Activated T-cell treated with anti-CD3 and anti-CD28 coated beads, Interleukin-2, amount 50 U/mL, for 4 hours (primary cell): ENCODE measurements at places on chromosomes 6 and 20.

DNA sequence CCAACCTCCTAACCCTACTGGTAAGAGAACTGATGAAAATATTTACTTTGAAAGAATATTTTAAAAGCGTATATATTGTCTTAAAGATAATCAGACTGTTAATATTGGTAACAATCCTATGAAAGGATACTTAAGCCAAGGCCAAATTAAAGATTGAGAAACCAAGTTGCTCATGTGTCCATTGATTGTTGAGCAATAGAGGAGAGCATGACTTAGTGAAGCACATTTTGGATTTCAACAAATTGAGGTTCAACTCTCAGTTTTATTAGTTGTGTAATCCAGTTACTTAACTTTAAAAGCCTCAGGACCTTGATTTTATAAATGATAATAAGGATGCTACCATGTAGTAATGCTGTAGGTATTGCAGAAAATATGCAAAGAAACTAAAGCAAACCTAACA is 56.8 kb downstream of the PRL start:
- DNase-seq, result no peak

DNA sequence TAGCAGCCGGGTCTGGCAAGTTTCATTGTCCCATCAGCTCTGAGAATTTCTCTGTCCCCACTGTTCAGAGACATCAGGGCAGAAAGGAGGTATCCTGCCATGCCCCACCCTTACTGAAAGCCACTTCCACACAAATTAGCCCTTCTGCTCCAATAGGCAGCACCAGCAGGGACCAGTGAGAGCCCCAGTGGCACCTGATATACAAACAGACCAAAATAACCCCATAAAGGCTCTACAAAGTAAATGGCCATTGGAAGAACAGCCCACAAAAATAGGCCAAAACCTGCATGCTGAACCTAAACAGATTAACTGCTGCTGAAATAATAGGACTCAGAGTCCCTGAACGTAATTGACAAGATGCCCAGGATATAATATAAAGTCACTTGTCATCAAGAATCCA is 199.9 kb downstream of the TMEM200A start:
- DNase-seq, result no peak

DNA sequence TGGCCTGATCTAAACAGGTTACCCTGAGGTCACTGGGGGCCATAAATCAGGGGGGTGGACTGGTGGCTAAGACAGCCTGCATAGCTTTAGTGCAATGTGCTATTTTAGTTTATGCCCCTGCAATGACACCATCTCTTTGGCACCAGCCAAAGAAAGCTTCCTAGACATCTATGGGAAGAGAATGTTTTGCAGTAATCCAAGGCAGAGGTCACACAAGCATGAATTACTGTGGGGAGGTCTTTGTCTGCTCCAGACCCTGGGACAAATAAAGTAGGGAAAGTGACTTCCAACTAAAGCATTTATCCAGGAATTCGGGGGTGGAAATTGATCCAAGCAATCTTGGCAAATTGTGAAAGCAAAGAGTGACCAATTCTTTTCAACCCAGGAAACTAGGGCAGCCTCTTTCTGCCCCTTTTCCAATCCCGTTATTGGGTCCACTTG is 5.3 kb downstream of the RIPOR2 start:
- no peak for DNase-seq

- no peak for DNase-seq
These were observed 1.2 kb downstream of the LAMA5 start for GRCh38 chr20:62365814-62366369.

DNA sequence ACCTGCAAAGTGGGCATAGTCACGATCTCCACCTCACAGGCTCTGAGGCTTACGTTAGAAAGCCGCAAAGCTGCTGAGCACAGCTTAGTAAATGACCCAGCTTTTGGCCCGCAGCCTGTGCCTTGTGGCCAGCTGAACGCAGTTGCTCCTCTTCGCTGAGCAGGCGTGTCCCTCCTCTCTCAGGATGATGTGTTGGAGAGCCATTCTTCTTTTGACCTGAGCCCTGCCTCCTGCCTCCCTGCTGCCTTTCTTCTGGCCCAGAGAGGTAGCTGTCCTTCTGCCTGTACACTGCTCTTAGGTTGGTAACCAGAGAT is 47.6 kb upstream of the MYL9 start:
- no peak for DNase-seq

GRCh38 chr20:32510601-32511357 is 74.4 kb downstream of the NOL4L start:
- DNase-seq, result no peak

- no peak for DNase-seq
These were observed 109.3 kb upstream of the TAB2 start for GRCh38 chr6:149208134-149208601.

GRCh38 chr20:10754824-10755223 is 81.0 kb upstream of the JAG1 start:
- DNase-seq, result no peak

- no peak for DNase-seq
These were observed 11.0 kb downstream of the HRH3 start for GRCh38 chr20:62208795-62209755.

DNA sequence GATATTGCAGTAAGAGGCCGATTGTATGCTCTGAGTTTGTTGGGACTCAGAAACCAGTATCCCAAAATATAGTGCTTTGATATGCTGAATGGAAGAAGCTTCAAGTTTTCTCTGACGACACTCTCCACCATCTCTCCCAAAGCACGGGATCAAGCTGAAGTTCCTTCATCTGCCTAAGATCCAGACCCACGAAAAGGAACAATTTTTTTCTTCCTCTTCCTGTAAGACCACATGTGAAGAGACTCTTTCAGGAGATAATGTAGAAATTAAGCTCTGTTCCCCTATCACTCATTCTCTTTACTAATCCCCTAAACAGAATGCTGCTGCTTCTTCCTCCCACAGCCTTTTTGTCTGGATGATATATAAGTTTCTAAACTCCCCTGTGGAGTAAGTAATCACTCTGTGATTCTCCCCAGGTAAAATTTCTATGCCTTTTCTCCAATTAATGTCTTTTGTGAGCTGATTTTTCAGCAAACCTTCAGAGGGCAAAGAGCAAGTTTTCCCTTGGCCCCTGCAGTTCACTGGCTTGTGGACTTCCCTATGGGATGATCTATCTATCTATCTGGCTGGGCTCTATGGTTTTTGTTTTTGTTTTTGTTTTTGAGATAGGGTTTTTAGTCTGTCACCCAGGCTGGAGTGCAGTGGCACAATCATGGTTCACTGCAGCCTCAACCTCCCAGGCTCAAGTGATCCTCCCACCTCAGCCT is 13.5 kb upstream of the PNRC1 start:
- no peak for DNase-seq

- no peak for DNase-seq
These were observed 434.5 kb upstream of the JAG1 start for GRCh38 chr20:11108102-11108810.

- no peak for DNase-seq
These were observed 59.3 kb upstream of the CARMIL1 start for GRCh38 chr6:25219917-25220278.

DNA sequence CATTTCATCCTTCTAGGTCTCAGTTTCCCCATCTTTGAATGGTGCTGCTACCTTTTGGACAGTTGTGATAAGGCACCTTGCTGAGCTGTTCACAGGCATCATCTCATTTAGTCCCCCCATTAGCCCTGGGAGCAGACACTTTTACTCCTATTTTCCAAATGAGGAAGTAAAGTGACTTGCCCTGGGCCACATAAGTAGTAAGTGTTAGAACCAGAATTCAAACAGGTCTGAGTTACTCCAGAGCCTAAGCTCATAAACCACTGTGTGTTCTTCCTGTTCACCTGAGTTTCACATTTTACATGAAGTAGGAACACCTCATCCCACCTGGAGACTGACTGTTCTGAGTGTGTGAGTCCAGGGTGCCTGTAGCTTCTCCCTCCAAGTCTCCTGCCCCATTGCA is 43.5 kb upstream of the EPB41L1 start:
- DNase-seq, result no peak

DNA sequence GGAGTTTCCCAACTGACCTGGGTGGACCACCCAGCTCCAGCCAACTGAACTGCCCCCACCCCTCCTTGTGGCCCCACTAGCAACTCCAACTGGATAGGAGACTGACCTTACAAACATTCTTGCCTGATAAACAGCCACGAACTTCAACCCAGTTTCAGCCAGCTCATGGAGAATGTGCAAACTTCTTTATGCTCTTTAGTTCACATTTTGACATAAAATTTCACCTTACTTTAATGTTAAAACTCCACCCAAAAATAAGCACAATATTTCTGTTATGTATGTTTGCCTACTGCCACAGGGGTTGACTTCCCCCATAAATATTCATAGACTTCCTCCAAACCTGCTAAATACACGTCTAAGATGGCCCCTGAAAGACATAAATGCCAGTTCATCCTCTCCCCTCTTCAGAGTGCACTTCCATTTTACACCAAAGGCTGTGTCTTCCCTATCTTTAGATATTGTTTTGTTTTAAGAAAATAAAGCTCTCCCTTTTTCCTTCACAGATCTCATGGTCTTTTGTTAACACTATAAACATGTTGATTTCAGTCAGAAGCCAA is 643.7 kb downstream of the EPM2A start:
- no peak for DNase-seq

- no peak for DNase-seq
These were observed 8.8 kb downstream of the BICRAL start for GRCh38 chr6:42790549-42791181.

GRCh38 chr6:6806844-6807518 is 218.5 kb downstream of the LY86 start:
- no peak for DNase-seq

- DNase-seq, result no peak
These were observed 61.4 kb upstream of the MANEA start for GRCh38 chr6:95515975-95516374.

DNA sequence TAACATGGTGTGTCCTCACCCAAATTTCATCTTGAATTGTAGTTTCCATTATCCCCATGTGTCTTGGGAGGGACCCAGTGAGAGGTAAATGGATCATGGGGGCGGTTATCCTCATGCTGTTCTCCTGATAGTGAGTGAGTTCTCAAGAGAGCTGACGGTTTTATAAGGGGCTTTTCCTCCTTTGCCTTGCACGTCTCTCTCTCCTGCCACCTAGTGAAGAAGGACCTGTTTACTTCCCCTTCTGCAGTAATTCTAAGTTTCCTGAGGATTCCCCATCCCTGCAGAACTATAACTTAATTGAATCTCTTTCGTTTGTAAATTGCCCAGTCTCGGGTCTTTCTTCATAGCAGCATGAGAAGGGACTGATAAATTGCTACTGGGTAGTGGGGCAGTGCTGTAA is 789.3 kb downstream of the FRK start:
- DNase-seq, result no peak

DNA sequence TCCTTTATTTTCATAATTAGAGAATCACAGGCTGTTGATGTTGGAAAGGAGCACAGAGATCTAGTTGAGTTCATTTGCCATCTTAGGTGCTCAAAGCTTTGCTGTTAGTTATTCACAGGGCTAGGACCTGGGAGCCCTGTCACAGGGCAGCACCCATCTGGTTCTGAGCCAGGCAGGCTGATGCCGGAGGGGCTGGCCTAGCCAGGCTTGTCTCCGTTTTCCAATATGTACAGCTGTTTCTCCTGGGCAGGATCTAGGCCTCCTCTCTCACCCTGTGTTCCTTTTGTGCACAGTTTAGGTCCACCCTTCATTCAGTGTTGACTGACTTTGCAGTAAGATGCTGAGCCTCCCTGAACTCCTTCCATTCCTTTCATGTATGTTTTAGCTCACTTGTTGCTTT is 33.4 kb downstream of the LRRC1 start:
- no peak for DNase-seq

DNA sequence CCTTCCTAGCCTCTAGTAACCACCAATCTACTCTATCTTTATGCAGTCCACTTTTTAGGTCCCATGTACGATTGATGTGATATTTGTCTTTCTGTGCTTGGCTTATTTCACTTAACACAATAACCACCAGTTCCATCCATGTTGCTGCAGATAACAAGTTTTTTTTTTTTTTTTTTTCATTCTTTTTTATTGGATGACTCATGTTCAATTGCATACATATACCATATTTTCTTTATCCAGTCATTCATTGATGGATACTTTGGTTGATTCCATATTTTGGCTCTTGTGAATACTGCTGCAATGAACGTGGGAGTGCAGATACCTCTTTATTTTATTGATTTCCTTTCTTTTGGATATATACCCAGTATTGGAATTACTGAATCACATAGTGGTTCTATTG is 600.4 kb upstream of the FLRT3 start:
- no peak for DNase-seq

DNA sequence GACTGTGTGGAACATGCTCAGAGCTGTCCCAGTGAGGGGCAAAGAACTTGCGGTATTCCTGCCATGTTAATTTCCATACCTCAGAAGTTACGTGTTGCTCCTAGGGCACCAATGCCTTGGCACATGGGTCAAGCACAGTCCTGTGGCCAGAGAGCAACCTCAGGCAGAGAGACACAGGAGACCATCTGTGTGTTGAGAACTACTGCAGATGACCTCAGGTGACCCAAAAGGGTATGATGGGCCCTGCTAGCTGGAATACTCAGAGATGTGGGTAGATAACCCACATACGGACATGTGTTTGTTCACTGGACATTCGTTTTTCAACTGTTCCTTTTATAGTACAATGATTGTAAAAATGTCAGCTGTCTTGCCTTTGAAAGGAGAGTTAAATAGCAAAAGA is 71.5 kb upstream of the BMP2 start:
- no peak for DNase-seq

DNA sequence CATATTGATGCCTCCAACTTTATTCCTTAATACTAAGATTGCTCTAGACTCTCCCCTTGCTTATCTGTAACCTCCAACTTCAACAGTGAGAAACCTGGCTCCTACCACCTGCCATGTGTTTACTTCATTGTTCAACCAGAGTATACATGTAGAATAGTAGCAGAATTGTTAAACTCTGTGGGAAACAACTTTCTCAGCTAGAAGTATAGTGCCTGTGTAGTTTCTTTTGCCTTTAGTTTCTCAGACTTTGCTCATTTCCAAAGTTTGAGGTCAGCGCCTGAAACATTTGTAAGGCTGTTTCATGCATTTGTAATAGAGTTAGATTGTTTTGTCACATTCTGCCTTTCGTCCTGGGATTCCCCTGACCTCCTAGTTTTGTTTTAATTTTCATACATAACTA is 34.9 kb upstream of the HECA start:
- DNase-seq, result no peak

DNA sequence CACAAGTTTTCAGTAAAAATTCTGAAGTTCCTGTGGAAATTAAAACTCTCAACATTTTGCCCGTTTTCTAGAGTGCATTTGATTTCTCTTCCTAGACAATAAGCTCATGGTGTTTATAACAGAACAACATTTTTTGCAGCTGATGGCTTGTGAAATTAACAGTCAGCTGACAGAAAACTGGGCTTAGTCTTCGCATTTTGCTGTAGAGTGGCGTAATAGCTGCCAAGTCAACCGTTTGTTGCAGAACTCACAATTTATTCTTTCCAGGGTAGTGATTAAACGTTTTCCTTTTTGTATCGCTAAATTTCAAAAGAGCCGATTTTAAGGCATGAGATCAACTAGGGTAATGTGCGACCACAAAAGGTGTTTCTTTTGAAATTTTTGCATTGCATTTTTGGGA is 1.4 kb downstream of the SPO11 start:
- DNase-seq, result no peak

- no peak for DNase-seq
These were observed 1129.5 kb downstream of the EPHA7 start for GRCh38 chr6:92289831-92290230.

- DNase-seq, result no peak
These were observed 21.6 kb upstream of the CHRNA4 start for GRCh38 chr20:63382551-63383300.
